ENCODE measurements at places on chromosomes 5 and 9.

GRCh38 chr9:107190936-107191290 is 92.2 kb upstream of the RAD23B start:
- DNase-seq = no peak

DNA sequence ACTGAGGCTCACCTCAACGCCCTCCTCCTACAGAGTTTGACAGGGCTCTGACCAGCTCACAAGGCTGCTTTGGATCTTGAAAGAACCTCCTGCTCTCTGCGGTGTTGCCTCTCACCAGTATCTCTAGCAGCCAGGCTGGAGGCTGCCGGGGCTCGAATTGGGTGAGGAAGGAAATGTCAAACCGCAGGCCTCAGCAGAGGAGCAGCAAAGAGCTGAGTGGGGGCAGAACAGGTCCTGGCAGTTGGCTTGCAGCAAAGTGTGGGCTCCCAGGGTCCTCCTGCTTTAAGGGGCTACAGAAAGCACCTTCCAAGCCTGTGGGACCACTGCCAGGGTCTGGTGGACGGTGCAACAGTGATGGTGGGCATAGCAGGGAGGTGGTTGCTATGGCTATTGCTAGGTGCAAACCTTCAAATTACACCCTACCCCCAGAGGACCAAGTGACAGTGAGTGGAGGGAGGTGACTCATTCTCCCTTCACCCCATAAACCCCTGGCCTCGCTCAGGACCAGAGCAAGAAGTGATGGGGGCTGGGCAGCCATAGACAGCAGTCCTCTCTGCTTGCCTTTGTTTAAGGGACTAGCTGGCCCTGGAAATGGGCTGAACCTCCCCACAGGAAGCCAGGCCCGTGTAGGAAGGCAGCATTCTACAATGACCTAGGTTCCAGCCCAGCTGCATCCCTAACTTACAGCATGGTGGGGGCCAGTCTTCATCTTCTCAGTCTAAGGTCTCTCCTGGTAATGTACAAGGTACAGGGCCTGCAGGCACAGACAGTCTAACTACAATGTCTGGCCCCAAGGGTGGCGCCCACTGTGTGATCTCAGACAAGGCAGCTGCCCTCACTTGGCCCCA is 18.7 kb downstream of the LCP2 start:
- no peak for DNase-seq

GRCh38 chr9:116437411-116438370 is 249.4 kb upstream of the TRIM32 start:
- DNase-seq = no peak

DNA sequence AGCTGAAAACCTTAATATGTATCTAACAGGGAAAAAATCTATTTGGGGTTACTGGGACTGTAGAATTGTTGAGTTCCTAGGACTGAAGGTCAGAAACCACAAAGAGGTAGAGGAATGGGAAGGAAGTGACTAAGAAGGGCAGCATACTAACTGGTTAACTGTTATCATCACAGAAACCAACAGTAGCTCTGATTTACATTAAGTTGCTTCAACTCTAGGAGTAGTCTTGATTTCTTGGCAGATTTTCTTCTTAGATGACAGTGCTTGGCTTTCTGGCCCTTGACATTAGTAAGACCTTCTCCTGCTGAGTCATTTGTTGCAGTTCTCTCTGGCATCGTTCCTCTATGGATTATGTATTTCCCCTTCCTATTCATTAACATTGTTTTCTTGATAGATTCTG is 116.1 kb upstream of the RASA1 start:
- no peak for DNase-seq

DNA sequence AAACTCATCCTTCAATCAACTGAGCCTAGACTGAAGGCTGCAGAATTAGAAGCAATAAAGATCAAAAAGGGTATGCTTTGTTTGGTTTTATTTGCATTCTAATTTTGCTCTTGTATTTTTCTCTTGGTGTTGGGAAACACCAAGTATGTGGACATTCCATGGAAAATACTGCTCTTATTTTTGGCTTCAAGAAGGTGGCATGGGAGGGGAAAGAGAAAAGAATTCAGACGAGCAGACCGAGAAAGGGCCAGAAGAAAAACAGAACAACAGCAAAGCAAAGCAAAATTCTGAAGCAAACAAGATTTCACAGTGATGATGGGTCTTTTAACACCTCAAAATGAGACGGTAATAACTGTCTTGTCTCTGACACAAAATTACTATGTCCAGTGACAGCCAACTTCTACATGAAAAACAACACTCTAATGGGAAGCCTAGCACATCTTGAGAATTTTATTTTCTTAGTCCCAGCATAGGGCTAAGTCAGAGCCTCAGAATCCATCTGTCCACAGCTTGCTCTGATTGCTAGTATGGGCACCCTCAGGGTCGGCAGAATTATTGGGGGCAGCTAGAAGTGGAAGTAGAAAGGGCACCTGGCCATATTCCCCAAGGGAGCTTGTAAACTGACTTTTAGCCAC is 26.8 kb downstream of the FREM1 start:
- DNase-seq = no peak

Measured in stimulated activated CD4-positive, alpha-beta T cell treated with anti-CD3 and anti-CD28 coated beads, Interleukin-1b, Interleukin-23, amount 100 ng/mL, for 1 hour (primary cell).